ENCODE measurements at places on chromosomes 16 and 17.

- DNase-seq: no peak
These were observed 35.8 kb upstream of the RASL10B start for GRCh38 chr17:35695613-35696012.

GRCh38 chr17:59513934-59514841, 51.2 kb upstream of the DHX40 start:
- DNase-seq: no peak

GRCh38 chr16:9365370-9365728, 273.9 kb downstream of the HAPSTR1 start:
- no peak for DNase-seq

GRCh38 chr16:66344533-66345145, 21.9 kb upstream of the CDH5 start:
- no peak for DNase-seq

DNA sequence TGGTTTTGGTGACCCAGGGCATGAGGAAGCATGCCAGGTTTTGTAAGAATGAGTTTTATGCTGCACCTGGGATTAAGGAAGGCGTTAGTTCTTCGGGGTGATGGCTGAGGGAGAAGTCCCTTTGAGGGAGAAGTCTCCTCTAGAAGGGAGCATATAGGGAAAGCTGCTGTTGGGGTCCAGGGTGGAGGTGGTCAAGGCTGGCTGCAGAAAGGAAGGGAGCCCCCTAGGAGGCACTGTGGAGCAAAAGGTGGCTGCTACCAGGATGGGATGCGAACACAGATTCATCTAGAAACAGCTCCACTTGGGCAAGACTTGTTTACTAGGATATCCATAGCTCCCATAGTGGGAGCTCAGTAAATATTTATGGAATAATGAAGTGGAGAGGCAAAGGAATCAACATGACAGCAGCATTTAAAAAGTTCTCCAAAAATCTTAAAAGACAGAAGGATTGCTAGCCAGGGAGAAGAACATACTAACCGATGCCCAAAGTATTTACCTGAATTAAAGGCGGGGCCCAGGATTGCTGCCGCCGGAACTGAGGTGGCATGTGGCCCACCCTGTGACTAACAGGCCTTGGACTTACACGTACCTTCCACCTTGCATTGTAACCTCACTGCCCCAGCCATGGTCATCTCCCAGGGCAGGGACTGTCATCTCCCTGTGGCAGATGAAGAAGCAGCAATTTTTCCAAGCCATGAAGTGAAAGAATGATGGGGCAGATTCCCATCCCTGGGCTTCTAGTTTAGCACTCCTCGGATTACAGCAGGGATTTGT, 7.1 kb upstream of the LPCAT2 start:
- no peak for DNase-seq

DNA sequence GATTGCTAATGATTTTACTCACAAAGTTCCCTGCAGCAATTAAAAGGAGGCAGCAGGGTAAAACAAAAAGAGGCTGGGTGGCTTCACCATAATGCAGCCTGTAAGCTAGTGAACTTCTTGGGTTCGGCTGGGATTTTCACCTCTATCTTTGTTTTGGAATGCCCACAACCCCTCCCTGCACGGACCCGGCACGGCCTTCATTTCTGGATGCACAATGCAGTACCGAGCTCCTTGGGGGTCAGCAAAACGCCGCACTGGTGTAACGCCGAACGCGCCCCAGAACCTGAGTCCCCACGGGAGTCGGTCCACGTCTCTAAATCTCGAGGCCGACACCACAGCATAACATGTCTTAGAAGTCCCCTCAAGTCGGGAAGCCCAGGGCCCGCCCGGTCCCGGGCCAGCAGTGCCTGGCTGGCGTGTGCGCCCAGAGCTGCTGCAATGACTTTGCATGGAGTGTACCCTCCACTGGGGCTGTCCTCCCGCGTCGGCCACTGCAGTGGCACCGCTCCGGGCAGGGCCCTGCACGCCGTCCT, 759 bp downstream of the UBE2O start:
- DNase-seq: no peak

- no peak for DNase-seq
These were observed 3.7 kb downstream of the RHBDL3 start for GRCh38 chr17:32269377-32269776.

- no peak for DNase-seq
These were observed 14.5 kb upstream of the TNFRSF13B start for GRCh38 chr17:16986391-16986790.

Data from hypothalamus (tissue), 51 donors.